ENCODE measurements at places on chromosomes 12 and 14.

- peak; percentile 64 for DNase-seq
Measured at GRCh38 chr12:44875954-44876543, at the start of gene NELL2. NELL2 (minus strand) TSS chr12:44876315; CDS start chr12:44875869, 446 bp downstream.

DNA sequence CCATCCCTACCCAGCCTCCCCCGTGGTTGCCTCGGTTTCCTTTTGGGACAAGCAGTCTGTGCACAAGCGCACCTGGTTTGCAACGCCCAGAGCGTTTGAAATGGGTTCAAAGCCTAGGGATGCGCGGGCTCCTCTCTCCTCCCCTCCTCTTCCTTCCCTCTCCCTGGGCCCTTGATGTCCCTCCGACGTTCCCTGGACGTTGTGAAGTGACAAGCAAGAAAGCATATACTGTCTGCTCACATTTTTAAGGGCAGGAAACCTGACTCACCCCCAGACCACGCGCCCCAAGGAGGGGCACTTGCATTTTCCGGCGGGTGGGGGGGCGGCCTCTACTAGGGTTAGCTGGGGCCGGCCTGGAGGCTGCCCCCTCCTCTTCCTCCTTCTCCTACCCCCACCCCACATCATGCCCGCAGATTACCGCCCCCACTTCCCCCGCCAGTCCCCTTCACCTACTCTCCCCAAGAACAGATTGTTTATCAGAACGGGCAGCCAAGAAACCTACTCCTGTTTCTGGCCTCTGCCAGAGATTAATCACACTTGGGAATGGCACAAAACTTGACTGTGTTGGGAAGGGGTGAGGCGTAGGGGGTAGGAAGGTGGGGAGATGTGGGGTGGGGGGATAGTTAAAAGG, 9.5 kb upstream of the IRF2BPL start:
- DNase-seq = peak; percentile 51

- DNase-seq = no peak
Measured at GRCh38 chr14:96160913-96161310, 43.7 kb upstream of the BDKRB2 start.

- no peak for DNase-seq
Measured at GRCh38 chr14:105144026-105144665, 24.4 kb downstream of the JAG2 start.

DNA sequence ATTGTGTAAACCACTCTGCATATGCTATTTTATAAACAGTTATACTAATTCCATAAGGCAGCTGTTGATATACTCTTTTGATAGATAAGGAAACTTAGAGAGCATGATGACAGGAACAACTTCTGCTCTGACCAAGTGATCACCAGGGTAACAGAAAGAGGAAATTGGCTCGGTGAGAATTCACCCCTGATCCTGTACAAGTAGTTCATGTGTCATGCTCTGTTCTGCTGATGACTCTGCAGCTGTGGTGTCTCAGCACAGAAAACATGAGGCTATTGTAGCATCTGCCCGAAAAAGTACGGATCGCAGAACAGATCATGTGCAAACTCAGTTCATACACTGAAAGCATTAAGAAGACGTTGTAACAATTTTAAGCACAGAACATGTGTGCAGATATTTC, 345.0 kb downstream of the LRIG3 start:
- no peak for DNase-seq

DNA sequence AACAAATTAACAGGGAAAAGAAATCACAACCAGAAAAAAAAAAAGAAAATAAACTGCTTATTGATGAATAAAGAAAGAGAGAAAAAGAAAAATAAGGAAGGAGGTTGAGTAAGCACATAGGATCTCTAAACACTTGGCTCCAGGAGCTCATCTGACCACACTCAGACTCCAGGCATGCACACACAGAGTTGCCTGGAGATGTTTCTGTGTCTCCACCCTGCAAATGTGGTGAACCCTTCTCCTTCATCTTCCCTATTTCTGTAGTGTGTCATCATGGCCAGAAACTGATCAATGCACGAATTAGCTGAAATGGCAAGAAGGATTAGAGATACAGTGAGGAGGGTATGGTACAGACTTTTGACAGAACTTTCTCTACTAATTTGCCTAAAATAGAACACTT, 20.2 kb downstream of the OR4N2 start:
- no peak for DNase-seq

DNA sequence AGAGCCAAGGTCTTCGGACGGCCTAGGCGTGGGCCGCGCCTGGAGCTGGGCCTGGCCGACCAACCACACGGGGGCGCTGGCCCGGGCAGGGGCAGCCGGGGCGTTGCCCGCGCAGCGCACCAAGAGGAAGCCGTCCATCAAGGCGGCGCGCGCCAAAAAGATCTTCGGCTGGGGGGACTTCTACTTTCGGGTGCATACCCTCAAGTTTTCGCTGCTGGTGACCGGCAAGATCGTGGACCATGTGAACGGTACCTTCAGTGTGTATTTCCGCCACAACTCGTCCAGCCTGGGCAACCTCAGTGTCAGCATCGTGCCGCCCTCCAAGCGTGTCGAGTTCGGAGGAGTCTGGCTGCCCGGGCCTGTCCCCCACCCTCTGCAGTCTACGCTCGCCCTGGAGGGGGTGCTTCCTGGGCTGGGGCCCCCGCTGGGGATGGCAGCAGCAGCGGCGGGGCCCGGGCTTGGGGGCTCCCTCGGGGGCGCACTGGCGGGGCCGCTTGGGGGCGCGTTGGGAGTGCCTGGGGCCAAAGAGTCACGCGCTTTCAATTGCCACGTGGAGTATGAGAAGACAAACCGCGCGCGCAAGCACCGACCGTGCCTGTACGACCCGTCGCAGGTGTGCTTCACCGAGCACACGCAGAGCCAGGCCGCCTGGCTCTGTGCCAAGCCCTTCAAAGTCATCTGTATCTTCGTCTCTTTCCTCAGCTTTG, 4.4 kb upstream of the SHMT2 start:
- peak; percentile 53 for DNase-seq

Data from T-helper 17 cell (primary cell).